ENCODE measurements at places on chromosomes 13 and 19.
A peak's percentile ranks its signal among the peaks of the same experiment; 100 is the strongest.

DNA sequence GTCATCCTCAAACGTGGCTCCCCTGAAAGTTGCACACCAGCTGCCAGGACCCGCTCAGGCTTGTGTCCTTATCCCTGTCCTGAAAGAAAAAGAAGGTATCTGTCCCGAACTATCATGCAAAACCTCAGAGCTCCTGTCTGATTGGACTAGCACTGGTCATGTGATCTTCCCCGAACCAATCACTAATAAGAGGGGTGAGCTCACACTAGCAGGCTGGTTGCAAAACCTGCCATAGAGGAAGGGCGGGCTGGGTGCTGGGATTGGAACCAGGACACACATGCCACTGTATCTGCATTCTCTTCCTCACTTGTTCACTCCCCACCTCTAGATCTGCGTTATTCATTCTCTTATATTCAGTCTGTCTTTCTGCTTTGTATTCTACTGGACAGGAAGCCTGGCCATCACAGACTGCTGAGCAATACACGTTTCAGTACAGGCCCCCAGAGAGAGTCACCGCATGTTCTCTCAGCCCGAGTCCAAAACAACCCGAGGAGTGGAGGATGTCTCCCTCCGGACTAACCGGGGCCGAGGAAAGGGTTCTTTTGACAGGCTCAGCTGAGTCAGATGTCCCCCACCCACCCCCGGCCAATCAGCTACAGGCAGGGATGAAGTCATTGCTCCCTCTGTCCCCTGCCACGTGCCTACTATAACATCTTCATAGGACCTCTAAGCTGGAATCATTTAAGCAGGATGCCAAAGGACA, 97.7 kb downstream of the SIPA1L3 start:
- no peak for DNase-seq

GRCh38 chr13:113110048-113110851, 4.7 kb downstream of the F7 start:
- DNase-seq, result no peak

- DNase-seq, result no peak
Measured at GRCh38 chr13:33490461-33491327, 205.1 kb upstream of the STARD13 start.

GRCh38 chr13:60970736-60971135, 444.9 kb downstream of the PCDH20 start:
- no peak for DNase-seq

DNA sequence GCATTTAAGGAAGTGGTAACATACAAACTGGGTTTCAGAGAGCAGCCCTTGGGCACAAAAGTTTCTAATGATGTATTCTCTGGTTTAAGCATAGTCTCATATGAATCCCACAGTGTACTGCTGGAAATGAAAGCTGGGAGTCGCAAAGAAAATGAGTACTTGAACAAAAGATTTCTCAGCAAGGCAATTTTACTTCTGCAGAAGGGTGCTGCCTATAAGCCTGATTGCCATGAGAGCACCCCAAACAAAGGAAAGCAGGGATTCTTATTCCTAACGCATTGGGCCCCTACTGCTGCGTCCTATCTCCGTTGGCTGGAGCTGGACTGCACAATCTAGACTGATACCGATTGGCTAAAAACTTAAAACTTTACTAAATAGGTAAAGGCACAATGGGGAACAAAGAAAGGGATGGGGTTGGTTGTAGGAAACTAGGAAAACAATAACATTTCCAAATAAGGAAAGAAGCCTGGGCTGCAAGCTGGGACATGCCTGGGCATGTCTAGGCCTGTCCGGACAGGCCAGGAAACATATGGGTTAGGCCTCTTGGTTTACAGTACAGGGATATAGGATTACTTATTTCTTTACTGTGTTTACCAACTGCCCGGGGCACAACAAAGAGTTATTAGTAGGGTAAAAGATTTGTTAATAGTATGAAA, 27.4 kb upstream of the VN1R4 start:
- DNase-seq, result no peak

- DNase-seq, result peak; percentile 61
Measured at GRCh38 chr19:11798391-11799330, at the start of gene ZNF491. TSS of gene ZNF491 (plus strand) at chr19:11798523. CDS start at chr19:11805954, 7,431 bp downstream.

GRCh38 chr13:66994517-66995202, 235.5 kb downstream of the PCDH9 start:
- no peak for DNase-seq

- DNase-seq, result no peak
Measured at GRCh38 chr13:37476874-37477273, 121.7 kb downstream of the POSTN start.

DNA sequence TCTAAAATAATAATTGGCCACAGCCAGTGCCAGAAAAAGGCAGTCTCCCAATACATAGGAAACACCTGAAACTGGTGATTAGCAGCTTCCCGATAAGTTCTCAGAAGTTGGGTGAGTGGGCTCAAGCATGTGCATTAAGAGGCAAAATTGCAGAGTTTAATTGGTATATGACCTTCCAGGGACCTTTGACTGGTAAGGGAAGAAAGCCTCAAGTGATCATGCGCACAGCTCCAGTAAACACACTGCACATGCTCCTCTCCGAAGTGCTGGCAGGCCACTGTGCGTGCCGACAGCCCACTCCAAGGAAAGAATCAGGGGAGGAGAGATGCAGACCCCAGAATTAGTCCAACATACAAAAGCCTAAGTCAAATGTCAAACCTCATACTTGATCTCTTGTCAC, 18.9 kb upstream of the CEACAM8 start:
- no peak for DNase-seq

DNA sequence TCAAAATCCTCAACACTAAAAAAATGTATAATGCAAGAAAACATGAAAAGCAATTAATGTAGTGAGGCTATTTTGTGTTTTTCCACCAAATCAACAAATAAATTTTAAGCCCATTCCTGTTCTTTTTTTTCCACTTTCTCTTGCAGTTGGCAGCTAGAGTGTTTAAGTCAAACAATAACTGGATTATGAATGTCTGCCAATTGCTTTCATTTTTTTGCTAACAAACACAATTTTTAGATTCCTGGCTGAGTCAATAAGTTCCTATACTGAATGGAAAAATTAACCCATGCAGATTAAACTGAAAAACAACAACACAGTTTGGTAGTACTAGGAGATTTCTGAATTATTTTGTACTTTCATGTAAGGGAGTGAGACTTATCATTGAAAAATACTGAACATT, 232.4 kb downstream of the SLITRK5 start:
- DNase-seq, result no peak

- DNase-seq, result no peak
Measured at GRCh38 chr13:36639610-36640009, 34.2 kb upstream of the SERTM1 start.

DNA sequence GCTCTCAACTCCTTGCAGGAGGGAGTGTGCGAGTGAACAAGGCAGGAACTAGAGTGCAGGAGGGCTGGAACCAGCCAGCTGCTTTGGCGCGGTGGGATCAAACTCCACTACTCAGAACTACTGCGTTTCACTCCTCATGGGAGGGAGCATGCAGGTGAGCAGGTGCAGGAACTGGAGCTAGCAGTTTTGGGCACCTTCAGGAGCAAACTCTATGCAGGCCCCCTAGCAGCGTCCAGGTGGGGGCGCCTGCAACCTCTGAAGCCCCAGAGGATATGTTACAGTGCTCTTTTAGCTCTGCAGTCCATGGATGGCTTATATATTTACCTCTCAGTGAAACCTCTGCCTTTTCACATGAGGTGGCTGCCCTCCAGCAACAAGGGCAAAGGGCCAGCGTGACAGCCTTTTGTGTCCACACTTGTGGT, 1303.4 kb downstream of the PCDH9 start:
- no peak for DNase-seq

DNA sequence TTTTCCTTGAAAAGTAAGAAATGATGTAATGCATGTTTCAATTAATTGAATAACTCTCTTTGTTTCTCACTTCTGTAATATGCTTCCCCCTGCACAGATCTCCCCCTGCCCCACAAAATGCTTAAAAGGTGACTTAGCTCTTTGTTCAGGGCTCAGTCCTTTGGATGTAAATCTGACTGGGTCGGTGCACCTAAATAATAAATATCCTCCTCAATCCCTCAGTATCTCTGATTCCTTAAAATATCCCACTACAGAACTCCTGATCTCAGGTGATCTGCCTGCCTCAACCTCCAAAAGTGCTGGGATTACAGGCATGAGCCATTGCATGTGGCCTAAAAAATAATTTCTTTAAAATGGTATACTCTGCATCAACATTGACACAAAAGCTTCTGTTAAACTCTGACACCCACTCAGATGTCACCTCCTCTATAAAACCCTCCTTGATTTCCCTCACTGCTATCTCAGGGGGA, 107.0 kb downstream of the ZNF429 start:
- no peak for DNase-seq

- peak; percentile 87 for DNase-seq
Measured at GRCh38 chr19:46014941-46015686, 7.7 kb downstream of the PGLYRP1 start.

- DNase-seq, result no peak
Measured at GRCh38 chr13:53201454-53202225, 173.0 kb downstream of the OLFM4 start.

DNA sequence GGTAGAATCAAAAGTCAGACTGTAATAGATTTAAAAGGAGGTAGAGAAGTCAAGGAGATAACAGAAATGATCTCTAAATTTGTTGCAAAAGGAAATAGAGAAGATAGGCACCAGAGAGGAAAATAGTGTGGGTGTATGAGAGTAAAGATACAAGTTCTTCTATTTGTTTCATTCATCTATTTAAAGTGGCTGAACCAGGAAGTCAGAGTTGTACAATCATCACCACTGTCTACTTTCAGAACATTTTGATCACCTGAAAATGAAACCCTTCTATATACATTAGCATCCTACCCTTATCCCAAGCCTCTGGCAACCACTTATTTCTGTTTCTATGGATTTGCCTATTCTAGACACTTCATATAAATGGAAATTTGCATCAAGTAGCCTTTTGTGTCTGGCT, 36.7 kb downstream of the INTS6 start:
- no peak for DNase-seq

DNA sequence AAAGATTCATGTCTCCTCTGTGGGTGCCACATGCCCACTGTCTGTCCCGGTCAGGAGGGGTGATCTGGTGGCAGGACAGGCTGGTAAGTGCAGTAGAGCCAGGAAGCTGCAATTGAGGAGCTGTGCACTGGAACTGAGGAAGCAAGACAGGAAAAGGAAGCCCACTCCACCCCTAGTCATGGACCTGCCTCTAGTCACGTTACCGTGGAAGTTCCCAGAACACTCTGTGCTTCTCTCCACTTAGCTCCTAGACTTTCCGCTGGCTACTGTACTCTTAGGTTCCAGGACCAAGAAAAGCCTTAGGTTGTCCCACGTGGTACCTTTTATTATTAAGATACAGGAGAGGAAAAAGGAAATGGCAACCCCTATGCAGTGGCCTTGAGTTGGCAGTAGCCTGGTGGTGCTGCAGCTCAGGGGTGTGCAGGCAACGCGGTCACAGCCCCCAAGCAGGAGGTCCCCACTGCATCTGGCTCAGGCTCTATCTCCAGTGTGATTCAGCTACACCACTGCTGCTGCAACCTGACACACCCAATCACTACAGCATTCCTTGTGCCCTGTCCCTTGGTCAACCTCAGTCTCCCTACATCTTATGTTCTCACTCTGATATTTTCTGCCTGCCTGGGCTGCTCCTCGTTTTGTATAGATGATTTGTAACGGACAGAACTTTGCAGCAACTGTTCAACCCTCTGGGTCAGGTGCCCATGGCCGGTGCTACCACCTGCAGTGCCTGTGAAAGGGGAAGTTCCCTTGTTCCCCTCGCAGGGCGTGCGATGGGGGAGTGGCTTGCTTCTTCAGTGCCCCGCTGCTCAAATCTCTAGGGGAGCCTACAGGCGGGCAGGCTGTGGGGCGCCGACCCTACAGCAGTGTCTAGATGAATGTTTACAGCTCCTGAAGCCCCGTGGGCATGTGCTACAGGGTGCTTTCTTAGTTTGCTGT, 24.4 kb upstream of the GPR12 start:
- DNase-seq, result no peak

GRCh38 chr19:47768604-47769003, 9.9 kb upstream of the SELENOW start:
- no peak for DNase-seq

GRCh38 chr13:60356970-60357369, 40.0 kb upstream of the TDRD3 start:
- no peak for DNase-seq

- no peak for DNase-seq
Measured at GRCh38 chr19:14427461-14427860, 5.6 kb upstream of the PKN1 start.
